ENCODE measurements at places on chromosomes 3 and 15.

GRCh38 chr15:76147906-76148570, 88.3 kb downstream of the TMEM266 start:
- DNase-seq = no peak

GRCh38 chr3:183285828-183286457, 32.9 kb downstream of the B3GNT5 start:
- DNase-seq = no peak

GRCh38 chr15:70818580-70818979, 35.4 kb downstream of the LARP6 start:
- no peak for DNase-seq

DNA sequence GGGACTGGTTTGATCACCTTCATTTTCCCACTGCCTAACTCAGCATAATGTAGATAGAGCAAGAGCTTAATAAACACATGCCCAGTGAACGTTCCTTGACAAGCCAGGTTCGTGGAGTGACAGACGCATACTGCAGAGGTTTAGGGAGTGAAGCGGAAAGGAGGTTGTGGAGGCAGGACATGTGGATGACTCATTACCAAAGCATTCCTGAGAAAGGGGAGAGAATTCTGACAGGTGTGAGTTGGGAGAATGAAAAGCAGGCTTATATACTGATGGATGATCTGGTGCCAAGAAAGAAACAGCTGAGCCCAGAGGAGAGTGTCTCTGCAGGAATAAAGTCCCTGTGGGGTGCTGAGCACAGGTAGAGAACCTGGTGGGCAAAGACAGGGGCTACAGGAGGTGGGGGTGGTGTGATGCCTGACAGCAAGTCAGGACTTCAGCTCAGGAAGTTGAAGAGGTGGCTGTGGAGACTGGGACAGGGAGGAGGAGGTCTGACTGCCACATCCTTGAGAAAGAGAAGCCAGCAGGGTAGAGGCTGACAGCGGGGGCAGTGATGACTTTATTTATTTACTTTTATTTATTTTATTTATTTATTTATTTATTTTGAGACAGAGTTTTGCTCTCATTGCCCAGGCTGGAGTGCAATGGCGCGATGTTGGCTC, 2.4 kb upstream of the RPL29 start:
- no peak for DNase-seq

- DNase-seq = no peak
These were observed 227.4 kb upstream of the CMC1 start for GRCh38 chr3:28013864-28014473.

GRCh38 chr3:36903119-36903882, 41.6 kb downstream of the TRANK1 start:
- no peak for DNase-seq

- DNase-seq = no peak
These were observed 64.4 kb upstream of the PPARG start for GRCh38 chr3:12224181-12225147.

DNA sequence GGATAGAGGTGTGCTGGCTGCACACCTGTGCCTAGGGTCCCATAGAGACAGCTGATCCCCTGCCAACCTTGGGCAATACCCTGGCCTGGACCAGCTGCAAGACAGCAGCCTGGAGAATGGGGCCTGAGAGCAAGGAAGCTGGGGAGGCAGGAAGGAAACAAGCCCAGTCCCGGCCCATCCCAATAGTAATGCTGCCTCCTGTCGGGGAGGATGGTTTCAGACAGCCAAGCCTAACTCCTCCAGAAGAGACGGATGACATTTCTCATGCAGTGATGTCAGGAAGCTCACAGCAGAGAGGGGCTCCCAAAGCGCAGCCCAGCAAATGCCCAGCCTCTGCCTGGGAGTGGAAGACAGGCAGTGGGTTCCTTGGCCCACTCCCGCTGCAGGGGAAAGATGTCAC, 408.8 kb downstream of the OCA2 start:
- DNase-seq = no peak

DNA sequence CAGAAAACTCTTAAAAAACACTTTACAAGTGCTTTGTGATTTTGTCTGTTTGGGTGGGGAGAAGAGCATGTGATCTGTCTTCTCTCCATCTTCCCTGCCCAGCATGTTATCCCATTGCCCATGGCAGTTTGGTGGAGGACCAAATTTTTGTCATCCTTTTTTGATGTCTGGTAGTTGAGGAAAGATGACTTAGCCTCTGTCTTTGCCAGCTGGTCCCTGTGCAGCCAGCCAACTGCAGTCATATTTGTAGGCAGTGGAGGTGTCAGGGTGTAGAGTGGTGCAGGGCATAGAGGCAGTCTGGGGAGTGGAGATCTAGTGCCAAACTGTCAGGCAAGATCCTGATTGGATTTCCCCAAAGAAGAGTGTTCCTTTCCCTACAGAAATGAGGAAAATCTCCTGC, 40.7 kb downstream of the GASK1A start:
- no peak for DNase-seq

GRCh38 chr15:94258246-94258645, 26.9 kb downstream of the MCTP2 start:
- DNase-seq = no peak

- DNase-seq = no peak
These were observed 22.8 kb downstream of the SIDT1 start for GRCh38 chr3:113555138-113555537.

DNA sequence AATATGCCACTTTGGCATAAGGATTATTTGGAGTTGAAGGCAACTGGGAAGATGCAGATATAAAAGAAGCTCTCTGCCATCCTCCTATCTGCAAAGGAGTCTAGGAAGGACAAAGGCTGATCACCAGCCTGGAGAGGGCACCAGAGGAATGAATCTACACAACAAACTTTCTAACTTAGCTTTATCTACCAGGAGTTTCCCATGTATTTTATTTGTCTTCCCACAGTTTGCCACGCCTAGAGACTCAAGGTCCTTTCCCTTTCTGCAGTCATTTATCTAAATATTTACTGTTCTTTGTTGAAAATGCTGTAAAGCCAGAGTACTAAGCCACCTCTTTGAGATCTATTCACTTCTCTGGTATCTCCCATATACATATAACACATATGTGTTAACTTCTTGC, 32.2 kb downstream of the GPR176 start:
- no peak for DNase-seq

DNA sequence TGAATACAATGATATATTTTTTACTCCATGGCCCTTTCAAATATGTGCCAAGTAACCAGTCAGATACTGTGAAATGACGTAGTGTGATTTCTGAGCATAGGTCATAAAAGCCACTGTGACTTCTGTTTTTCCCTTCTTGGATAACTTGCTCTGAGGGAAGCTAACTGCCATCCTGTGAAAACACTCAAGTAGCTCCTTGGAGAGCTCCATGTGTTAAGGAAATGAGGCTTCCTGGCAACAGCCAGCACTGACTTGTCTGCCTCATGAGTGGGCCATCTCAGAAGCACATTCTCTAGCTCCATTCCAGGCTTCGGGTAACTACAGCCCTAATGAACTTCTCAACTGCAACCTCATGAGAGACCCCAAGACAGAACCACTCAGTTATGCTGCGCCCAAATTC, 9.5 kb upstream of the CCDC80 start:
- DNase-seq = no peak

GRCh38 chr3:98817547-98818041, 54.5 kb downstream of the ST3GAL6 start:
- DNase-seq = peak; percentile 24

GRCh38 chr3:153749070-153749610, 372.1 kb upstream of the ARHGEF26 start:
- no peak for DNase-seq

DNA sequence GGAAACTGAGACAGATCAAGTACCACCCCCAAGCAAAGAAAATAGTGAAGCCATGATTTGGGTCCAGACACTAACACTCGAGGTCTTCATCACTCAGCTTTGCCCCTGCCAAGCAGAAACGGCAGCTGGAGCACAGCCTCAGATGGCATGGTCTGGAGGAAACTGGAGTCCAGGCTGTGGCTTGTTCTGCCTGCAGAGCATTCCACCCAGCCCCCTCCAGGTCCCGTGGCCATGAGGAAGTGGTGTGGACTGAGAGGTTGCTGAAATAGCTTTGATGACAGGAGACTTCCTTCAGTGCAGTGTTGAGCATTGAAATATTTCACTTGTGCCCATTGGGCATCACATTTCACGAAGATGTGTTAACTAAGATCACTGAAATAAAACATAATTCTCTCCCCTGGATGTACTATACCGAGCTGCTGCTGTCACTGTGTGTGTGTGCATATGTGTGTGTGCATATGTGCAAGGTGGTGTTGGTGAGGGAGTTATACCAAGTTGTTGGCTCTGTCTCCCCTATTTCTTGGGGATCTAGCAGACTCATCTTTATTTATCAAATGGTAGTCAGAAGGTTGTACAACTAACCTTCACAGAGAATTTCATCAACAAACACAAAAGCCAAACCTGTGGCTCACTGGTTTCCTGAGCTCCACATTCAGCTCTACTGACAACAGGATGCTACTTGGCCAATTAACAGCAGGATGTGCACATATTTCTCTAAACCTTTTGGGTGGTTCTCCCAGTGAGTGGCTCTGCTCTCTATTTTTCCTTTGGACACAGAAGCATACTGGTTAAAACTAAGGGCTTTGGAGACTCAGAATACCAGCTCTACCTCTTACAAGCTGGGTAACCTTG, 660.1 kb upstream of the CFAP20DC start:
- no peak for DNase-seq

- no peak for DNase-seq
These were observed 2.8 kb upstream of the GNAI2 start for GRCh38 chr3:50233176-50233575.

Measured in NCI-H187 treated with DMSO at 0.1 percent for 48 hours (cell line).